ENCODE measurements at places on chromosomes 6 and 20.

- DNase-seq, result no peak
Observed at GRCh38 chr20:15475483-15475882, 1097.8 kb downstream of the KIF16B start.

DNA sequence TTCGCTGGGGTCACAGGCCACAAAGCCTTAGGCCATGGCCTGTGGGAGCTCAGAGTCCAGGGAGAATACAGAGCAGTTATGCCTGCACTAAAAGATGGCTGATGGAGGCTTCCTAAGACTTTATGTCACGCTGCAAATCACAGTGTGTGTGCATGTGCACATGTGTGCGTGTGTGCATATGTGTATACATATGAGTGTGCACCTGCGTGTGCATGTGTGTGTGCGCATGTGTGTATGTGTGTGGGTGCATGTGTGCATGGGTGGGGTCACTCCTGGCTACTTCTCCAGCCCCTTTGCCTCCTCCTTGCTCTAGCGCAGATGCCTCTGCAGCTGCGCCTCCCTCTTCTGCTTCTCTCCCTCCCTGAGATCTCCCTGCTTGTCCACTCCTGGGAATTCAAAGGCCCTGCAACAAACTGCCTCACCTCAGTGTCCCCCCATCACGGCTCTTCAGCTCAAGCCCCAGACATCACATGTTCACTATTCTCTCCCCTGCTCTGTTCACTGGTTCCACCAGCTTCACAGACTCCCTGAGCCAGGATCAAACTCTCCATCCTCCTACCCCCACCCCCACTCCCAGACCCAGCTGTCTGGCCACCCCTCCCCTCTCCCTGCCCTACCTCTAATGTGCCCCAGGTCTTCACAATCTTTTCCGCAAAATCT is 84.4 kb upstream of the NNAT start:
- no peak for DNase-seq

DNA sequence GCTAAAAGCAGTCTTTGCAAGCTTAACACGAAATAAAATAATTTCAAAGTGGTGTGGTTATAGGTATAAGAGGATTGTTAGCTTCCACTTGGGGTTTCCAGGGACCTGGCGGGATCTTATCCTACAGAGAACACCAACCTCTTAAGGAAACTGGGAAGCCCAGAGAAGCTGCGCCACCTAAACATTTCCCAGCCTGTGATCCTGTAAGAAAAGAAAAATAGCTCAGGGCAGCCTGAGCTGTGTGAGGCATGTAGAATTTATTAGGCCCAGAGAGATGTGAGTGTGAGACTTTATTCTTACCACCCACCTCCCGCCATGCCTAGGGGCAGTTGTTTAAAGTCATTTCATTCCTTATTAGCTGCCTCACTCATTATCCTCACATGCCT is 54.1 kb downstream of the CCN2 start:
- DNase-seq, result no peak

- no peak for DNase-seq
Observed at GRCh38 chr6:12238219-12238618, 51.9 kb upstream of the EDN1 start.

DNA sequence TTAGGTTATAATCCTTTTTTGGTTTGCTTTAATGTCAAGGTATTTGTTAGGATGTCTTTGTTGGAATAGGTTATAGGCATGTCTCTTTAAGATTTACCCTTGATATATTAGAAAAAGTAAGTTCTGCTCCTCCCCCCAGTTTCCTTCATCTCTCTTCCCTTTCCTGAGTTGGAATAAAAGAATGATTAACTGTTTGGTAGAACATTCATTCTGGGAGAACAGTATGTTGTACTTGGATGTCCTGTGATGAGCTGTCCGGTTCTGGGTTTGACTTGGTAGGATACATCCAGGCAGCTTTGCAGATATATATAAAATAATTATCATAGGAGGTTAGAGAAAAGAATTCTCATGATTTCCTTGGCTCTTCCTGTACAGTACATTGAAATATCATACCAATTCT is 199.6 kb upstream of the RREB1 start:
- DNase-seq, result no peak

DNA sequence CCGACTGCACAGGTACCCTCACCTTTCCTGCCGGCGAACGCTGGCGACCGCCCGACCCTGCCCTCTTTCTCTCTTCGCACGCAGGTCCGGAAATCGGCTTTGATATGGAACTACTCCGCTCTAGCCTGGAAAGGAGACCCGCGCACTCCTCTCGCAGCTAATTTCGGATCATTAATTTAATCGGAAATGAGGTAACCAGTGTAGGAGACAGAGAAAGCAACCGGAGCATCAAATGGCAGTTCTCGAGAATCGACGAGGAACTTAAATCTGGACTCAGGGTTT is 949 bp upstream of the ATXN1 start:
- DNase-seq, result no peak

DNA sequence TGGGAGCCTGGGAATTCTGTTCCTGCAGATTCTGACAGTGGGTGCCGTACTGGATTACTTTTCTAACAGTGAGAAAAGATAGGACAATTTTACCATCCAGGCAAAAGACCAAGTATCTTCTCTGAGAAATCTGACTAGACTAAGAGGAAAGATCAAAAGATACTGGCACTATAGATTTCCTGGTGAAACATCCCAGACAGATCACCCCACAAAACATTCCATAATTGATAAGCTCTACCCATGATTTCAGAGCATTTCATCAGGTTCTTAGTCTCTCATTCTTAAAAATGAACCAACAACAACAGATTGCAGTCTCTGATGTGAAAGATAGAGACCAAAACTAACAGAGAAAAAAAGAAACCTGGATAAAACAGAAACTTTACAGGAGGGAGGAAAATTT is 13.6 kb upstream of the UBR2 start:
- no peak for DNase-seq

- no peak for DNase-seq
Observed at GRCh38 chr6:167917551-167918154, 79.8 kb upstream of the KIF25 start.

GRCh38 chr6:16656451-16656850 is 104.8 kb downstream of the ATXN1 start:
- DNase-seq, result no peak

GRCh38 chr6:139533573-139534471 is 159.4 kb upstream of the CITED2 start:
- no peak for DNase-seq

- DNase-seq, result no peak
Observed at GRCh38 chr6:24069526-24069925, 56.5 kb upstream of the NRSN1 start.

- DNase-seq, result no peak
Observed at GRCh38 chr6:149852881-149853280, 11.3 kb downstream of the LRP11 start.

- no peak for DNase-seq
Observed at GRCh38 chr6:37990762-37991525, 171.4 kb downstream of the ZFAND3 start.

DNA sequence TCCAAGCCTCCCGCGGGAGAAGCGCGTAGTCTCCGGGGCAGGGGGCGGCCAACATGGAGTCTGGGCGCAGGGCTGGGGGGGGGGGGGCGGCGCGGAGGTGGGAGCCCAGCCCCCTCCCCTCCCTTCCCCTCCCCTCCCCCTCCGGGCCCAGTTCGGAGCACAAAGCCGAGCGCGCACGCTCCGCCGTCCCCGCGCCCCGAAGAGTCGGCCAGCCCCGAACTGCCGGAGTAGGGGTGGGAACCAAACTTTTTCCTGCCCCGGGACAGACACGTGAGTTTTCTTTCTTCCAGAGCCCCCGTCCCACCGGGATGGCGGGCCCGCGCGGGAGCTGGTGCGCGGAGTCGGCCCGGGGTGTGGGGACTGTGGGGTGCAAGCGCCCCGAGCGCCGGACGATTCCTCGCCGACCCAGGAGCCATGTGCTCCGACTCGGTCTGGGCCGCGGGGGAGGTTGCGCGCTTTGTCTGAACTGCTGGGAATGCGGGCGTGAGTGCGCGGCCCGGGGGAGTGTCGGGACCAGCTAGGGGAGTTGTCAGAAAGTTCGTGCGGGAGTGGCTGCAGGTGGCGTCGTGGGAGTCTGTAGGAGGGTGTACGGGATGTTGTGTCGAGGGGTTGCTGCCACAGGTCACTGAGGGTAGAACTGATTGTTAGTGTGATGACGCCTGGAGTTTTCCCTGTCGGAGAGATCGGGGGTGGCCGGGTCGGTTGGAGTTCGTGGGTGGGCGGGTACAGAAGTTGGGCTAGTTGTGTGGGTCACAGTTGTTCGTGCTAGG is 1.2 kb downstream of the TGIF2 start:
- DNase-seq, result no peak

DNA sequence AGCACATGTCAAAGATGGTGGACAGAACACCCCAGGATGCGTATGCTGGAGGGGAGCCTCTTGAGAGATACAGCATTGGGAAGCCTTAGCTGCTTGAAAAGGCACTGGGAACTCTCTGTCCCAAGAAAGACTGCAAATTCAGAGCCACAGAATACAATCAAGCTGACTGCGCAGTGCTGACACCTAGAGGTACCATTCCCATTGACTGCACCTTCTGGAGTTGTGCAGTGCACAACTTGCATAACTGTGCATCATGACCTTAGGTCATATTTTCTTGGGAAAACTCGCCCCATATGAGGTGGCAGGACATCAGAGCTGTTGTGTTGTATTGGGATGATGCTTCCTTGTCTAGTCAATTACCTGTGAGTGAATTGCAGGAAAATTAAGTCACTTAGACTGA is 646.5 kb upstream of the NOX3 start:
- DNase-seq, result no peak

- DNase-seq, result no peak
Observed at GRCh38 chr6:49551078-49551865, 804 bp downstream of the C6orf141 start.

DNA sequence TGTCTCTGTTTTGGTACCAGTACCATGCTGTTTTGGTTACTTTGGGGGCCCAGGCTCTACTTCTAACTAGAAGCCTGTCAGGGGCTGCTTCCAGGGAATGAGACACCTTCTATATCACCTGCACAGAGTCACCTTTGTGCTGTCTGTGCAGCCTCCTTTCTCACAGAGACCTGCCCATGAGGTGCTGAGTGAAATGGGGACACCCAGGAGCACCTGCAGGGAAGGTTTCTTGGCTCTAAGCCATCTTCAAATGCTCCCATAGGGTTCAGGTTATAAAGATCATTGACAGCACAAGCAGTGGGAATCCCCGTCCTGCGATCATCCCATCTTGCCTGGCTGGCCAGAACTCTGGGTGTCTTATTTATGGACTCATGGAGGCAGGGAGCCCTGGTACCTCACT is 19.1 kb downstream of the GABRR2 start:
- DNase-seq, result no peak

DNA sequence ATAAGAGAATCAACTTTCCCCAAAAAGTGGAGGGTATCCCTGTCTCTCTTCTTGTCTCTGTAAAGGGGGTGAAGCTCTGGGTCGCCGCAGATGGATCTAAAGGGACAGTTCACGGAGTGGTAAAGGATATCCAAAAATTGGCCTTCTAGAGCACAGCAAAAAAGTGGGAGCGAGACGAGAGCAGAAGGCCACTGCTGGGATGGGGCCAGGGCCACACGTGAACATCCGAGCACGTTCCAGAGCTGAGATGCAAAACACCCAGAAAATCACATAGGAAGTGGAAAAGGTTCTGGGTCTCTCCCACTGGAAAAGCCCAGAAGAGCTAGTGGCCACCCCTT is 837 bp downstream of the TRAM2 start:
- no peak for DNase-seq

DNA sequence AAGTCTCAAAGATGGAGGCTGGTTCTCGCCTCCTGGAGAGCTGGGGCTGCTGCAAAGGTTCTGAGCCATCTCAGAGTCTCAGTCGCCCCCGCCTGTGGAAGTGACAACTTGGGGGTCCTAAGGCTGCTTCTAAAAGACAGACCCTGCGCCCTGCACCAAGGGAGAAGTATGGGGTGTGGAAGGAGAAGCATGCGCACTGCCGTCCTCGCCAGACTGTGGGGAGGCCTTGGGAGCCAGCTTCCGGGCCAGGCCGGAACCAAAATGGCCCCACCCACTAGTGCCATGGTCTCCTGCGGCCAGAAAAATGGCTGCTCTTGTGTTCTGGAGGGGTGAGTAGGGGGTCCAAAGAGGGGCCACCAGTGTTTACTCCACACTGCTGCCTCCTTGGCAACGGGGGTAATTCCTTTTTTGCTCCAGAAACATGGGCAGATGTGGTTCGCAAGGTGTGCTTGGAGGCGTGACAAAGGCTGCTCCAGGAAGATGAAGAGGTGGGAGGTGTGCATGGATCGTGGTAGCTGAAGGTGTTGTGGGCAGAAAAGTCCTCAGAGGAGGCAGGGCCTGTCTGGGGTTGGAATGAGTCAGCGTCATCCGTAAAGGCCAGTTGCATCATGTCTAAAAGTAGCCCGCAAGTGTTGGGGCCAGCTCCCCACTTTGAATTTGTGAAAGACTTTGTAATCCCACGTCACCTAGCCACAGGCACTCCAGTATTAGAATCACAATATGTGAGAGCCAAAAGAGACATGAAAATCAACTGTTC is 329.8 kb upstream of the SOX4 start:
- DNase-seq, result no peak

DNA sequence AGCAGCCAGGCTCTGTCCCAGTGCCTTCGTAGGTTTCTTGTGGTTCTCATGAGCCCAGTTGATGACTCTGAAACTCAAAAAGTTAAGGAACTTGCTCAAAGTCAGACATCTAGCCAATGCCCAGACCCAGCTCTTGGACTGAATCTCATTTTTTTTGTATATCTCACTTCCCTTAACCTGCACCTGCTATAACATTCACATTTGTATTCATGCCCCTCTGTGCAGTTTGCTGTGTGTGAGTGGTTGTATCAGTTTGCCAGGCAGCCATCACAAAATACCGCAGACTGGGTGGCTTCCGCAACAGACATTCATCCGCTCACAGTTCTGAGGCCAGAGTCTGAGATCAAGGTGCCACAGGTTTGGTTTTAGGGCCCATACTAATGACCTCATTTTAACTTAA is 49.9 kb downstream of the IPCEF1 start:
- DNase-seq, result no peak

DNA sequence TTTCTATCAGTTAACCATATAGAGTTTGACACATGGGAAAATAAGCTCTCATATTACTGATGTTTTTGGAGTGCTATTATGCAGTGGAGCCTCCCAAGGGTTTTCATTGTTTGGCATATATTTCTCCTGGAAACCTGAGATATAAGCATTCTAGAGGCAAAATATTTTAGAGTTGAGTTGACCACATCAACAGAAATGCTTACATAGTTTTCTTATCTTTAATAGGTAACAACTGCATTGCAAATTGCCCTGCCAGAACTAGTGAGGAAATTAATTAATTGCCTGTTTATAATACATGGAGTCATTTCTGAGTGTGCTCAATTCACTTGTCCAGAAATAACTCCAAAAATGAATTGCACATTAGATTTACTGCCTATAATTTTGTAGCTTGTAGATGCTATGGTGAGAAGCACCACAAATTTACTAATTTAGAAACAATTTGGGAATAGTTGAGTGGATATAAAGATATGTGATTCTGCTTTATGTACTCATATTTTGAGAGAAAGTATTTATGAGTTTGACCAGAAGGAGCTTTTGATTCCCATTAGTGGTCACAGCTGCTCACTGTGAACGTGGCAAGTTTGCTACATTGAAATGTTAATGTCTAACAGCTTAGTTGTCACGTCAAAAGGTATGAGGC is 288.7 kb downstream of the CD109 start:
- no peak for DNase-seq

DNA sequence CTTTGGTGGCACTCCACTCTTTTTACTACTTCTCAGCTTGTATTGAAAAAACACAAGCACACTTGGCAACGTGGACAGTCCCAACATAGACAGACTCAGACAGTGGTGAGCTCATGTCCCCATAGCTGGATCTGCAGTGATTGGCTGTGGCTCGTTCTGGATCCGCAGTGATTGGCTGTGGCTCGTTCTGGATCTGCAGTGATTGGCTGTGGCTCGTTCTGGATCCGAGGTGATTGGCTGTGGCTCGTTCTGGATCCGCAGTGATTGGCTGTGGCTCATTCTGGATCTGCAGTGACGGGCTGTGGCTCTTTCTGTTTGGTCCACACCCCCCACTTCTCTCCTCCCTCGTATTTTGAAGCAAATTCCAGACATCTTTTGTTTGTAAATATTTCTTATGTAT is 28.0 kb downstream of the OSBPL2 start:
- no peak for DNase-seq
